ENCODE measurements at places on chromosomes 1 and 21.

DNA sequence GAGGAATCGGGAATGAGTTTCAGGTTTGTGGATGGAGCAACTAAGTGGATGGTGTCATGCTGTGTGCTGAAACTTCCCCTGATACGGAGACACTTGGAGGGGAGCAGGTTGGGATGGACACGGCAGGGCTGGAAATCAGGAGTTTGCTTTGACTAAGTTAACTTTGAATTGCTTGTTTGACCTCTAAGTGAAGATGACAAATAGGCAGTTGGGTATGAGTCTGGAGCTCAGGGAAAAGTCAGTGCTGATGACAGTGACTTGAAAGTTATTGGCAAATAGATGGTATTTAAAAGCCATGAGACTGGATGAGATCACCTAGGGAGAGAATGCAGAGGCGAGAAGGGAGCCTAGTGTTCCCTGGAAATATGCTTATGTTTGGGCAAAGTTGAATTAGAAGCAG, 12.8 kb upstream of the ZSCAN20 start:
- no peaks in the 10 kb centered on the region for H3K27me3 ChIP-seq
- no peak overlapping the region for H3K27ac ChIP-seq
- peak; percentile 74 for DNase-seq
- no peak overlapping the region for H3K4me3 ChIP-seq

DNA sequence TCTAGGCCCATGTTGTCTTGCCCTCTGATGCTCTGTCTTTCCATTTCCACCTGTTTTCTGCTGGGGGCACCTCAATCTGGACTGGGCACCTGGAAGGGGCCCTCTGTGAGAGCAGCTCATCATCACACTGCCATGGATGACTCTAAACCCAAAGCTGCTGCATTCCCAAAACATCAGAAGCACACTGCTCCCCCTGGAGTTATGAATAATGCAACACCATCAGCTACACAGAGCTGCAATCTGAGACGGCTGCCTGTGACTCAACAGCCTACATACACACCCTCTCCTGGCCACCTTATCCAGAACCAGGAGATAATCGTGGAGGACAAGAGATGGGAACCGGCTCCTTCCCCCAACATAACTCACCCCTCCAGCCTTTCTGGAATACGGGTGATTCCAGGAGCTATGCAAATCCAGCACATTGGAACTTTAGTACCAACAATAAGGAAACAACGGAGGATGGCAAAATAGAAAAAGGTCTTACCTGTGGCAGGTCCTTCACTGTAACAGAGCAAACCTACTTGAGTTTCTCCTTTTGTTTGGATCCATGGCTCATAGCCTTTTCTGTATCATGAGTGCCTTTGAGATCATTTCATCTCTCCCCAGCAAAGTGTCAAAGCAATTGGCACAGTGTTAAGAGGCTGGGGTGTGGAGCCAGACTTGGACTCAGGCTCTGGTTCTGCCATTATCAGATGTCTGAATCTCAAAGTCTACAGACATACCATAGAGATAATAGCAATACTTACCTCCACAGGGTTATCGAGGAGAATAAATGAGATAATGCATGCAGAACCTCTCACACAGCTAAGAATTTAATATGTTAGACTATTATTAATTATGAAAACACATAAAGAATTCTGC, 29.3 kb downstream of the AK2 start:
- peaks cover 25% of the 10 kb centered on the region for H3K4me1 ChIP-seq
- H3K27ac ChIP-seq = no peak overlapping the region
- H3K36me3 ChIP-seq = peaks cover 21% of the 10 kb centered on the region
- H3K27me3 ChIP-seq = no peaks in the 10 kb centered on the region
- peak; percentile 94 for DNase-seq

GRCh38 chr1:204545202-204545601, 29.0 kb downstream of the MDM4 start:
- H3K36me3 ChIP-seq = peaks cover 34% of the 10 kb centered on the region
- H3K4me1 ChIP-seq = no peaks in the 10 kb centered on the region
- H3K4me3 ChIP-seq = no peak overlapping the region
- peak; percentile 58 for DNase-seq
- no peaks in the 10 kb centered on the region for H3K27me3 ChIP-seq
- no peak overlapping the region for H3K27ac ChIP-seq

- H3K36me3 ChIP-seq = no peaks in the 10 kb centered on the region
- no peak overlapping the region for H3K4me3 ChIP-seq
- no peak for DNase-seq
- peaks cover 53% of the 10 kb centered on the region for H3K4me1 ChIP-seq
These were observed 17.9 kb downstream of the SDC3 start for GRCh38 chr1:30890502-30891226.

GRCh38 chr1:100188617-100189016, 10.6 kb upstream of the LRRC39 start:
- no peaks in the 10 kb centered on the region for H3K36me3 ChIP-seq
- no peaks in the 10 kb centered on the region for H3K27me3 ChIP-seq
- DNase-seq = peak; percentile 73
- H3K4me1 ChIP-seq = peaks cover 5% of the 10 kb centered on the region
- no peak overlapping the region for H3K4me3 ChIP-seq

DNA sequence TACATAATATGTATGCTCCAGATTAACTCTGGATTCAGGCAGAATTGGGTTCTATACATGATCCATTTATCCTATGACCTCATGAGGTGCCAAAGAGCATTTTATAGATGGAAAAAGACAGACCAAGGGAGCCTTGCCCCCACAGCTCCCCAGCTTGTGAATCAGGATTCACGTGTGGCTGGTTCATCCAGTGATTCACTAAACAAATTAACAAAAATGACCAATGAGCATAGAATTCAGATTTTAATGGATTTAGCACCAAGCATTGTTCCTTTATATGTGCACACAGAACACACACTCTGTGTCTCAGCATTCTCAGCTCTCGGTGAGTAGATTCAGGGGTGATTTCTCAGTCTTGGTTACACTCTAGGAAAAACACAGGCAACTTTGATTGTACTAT, 51.7 kb upstream of the BARHL2 start:
- H3K4me1 ChIP-seq = no peaks in the 10 kb centered on the region
- peak; percentile 1 for DNase-seq
- no peak overlapping the region for H3K4me3 ChIP-seq

- H3K27me3 ChIP-seq = no peaks in the 10 kb centered on the region
- DNase-seq = no peak
- no peak overlapping the region for H3K4me3 ChIP-seq
- H3K36me3 ChIP-seq = no peaks in the 10 kb centered on the region
- H3K27ac ChIP-seq = no peak overlapping the region
- H3K4me1 ChIP-seq = no peaks in the 10 kb centered on the region
These were observed 305.4 kb downstream of the TTLL7 start for GRCh38 chr1:83693427-83694126.

DNA sequence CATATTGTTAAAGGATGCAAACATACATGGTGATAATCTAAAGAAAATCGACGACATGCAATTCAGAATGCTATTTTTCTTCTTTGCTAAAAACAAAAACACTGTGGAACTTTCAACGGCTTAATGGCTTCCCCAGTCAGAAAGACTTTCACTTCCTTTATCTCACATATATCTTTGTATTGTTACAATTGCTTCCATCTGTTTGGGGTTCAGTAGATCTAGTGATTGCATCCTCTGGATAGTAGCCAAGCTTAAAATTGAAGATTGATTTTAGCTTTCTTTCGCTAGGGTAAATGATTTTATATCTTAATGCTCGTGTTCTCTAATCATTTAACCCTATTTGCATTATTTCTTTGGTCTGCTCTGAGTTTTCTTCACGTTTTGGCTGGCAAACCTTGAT, 31.8 kb upstream of the ADAMTS1 start:
- no peaks in the 10 kb centered on the region for H3K4me1 ChIP-seq
- no peak overlapping the region for H3K27ac ChIP-seq
- H3K27me3 ChIP-seq = no peaks in the 10 kb centered on the region

GRCh38 chr21:25818121-25818520, 83.3 kb downstream of the GABPA start:
- H3K27ac ChIP-seq = no peak overlapping the region
- no peak for DNase-seq
- no peaks in the 10 kb centered on the region for H3K36me3 ChIP-seq
- no peaks in the 10 kb centered on the region for H3K4me1 ChIP-seq

DNA sequence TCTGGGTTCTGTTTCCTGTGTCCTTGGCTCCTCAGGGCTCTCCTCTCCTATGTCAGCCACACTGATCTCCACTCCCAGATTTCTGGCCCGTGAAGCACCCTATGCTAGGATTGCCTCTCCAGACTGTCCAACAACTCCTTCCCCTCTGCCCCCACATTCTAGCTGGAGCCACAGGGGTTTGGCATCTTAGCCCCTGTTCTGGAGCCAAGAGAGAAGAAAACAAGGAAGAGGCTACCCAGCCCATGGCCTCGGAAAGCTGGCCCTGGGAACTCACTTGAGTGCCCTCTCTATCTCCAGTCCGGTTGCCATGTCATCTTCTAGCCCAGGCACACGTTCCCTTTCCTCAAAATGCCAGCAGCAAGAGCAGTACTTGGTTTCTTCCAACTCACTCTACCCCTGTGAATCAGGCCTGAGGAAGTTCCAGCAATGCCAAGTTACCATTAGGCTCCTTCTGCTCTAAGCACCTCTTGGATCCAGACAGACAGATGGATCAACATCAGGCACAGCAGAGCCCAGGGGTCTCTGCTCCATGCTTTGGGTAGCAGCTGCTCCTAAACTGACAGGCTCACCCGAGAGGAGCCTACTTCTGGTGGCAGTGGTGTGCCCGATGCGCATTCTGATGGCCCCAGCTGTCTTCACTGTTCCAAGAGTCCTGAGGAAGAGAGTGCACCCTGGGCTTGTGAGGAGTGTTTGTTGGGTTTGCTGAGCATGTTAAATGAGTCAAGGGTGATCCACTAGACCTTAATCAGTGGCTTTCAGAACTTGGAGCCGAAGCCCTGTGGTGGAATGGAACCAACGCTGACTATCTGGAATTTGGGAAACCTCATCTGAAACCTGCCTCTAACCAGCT, 11.6 kb upstream of the GPR61 start:
- DNase-seq = no peak
- H3K4me3 ChIP-seq = no peak overlapping the region
- H3K27me3 ChIP-seq = peaks cover 15% of the 10 kb centered on the region
- H3K27ac ChIP-seq = no peak overlapping the region

GRCh38 chr1:212586206-212587015, 22.1 kb upstream of the ATF3 start:
- peaks cover 9% of the 10 kb centered on the region for H3K27me3 ChIP-seq
- no peak overlapping the region for H3K27ac ChIP-seq
- DNase-seq = no peak

GRCh38 chr1:216476341-216476740, 53.1 kb upstream of the USH2A start:
- H3K27ac ChIP-seq = no peak overlapping the region
- H3K4me1 ChIP-seq = peaks cover 1% of the 10 kb centered on the region
- H3K36me3 ChIP-seq = no peaks in the 10 kb centered on the region
- DNase-seq = no peak
- H3K27me3 ChIP-seq = no peaks in the 10 kb centered on the region
- no peak overlapping the region for H3K4me3 ChIP-seq
